Hepatic stellate cell (primary cell): ENCODE measurements at places on chromosomes 5 and 9.

- DNase-seq = no peak
Measured at GRCh38 chr5:73668486-73669111, 42.6 kb downstream of the ARHGEF28 start.

GRCh38 chr5:72558383-72558782, 51.2 kb upstream of the ZNF366 start:
- DNase-seq = no peak

- no peak for DNase-seq
Measured at GRCh38 chr9:108473209-108474112, 382.3 kb downstream of the ACTL7B start.

DNA sequence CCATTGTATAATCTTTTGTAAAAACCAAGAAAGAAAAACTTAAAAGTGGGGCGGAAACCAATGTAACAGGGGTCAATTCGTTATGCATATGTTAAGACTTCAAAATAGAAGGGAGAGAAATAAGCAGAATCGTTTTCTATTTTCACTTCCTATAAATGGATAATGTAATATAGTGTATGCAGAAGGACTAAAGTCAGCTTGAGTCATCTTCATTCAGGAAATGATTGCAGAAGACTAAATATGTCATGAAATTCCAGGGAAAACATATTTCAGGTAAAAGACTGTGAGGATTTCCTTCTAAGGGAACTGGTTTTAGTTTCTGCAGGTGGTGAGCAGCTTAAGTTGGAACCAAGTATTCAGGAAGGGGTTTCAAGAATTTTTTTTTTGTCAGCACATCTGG, 753.3 kb downstream of the IRX1 start:
- DNase-seq = no peak

DNA sequence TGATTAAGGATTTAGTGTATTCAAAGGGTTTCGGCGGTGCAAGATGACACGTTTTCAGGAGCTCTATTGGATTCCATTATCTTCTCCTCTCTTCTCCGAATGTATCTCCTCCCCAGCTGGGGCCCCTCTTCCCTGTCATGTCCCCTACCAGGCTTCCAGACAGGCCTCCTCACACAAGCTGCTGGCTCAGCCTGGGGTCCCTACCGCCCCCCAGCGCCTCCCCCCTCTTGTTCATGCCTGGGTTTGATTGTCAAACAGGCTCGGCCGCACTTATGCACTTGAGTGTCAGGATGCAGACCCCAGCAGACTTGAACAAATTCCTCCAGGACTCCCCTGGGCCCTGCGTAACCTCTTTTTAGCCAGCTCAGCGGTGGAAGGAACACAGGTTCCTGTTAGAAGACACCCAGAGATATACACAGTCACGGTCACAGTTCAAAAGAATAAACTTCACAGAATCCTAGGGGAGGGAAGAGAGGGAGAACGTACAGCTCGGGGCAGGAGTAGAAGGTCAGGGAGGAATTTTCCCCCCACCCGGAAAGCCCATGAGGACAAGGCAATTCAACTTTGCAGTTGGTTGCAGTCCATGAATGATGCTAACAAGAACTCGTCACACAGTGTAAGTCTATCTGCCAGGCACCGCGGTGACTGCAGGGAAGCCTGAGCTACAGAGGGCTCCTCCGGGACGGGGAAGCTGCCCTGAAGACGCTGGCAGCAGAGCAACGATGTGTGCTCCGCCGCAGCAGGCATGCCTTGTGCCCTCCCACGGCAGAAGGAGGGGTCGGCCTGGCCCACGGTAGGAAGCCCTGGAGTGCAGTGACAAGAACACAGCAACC, 560.0 kb downstream of the BNC2 start:
- no peak for DNase-seq

DNA sequence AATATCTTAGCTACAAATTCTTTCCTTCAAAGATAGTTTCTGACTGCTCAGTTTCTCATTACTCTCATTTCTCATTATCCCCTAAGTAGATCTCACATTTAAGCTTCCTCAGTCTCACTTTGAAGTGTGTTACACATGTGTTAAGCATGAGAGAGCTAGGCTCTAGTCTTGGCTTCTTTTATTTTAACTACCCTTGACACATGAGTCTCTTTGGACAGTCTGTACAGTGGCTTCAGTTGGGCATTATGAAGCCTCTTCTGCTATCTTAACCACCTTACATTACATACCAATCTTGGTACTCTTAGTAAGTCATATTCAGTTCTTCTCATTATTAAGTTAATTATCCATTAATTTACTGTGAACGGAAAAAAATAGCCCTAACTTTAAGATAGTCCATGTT, 232.5 kb downstream of the FBXL17 start:
- no peak for DNase-seq

- no peak for DNase-seq
Measured at GRCh38 chr5:112732131-112732530, 5.6 kb upstream of the APC start.

DNA sequence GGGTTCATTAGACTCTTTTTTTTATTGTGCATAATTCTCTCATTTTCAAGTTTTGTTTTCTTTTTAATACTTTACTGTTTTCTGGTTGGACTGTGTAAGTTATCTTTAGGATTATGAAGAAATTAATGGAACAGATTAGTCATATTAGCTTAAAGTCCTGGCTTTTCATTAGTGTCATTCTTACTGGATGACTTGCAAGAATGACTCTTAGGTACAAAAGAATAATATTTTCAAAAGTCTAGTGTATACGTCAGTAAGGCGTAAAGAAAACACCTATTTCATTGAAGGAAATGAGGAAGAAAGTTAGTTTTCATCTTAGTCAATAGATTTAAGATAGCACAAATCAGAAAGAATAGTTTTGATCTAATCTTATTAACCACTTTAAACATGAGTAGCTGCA, 20.4 kb downstream of the UHRF2 start:
- DNase-seq = no peak

- DNase-seq = peak; percentile 69
Measured at GRCh38 chr9:114163517-114163951, 8.2 kb downstream of the COL27A1 start.

DNA sequence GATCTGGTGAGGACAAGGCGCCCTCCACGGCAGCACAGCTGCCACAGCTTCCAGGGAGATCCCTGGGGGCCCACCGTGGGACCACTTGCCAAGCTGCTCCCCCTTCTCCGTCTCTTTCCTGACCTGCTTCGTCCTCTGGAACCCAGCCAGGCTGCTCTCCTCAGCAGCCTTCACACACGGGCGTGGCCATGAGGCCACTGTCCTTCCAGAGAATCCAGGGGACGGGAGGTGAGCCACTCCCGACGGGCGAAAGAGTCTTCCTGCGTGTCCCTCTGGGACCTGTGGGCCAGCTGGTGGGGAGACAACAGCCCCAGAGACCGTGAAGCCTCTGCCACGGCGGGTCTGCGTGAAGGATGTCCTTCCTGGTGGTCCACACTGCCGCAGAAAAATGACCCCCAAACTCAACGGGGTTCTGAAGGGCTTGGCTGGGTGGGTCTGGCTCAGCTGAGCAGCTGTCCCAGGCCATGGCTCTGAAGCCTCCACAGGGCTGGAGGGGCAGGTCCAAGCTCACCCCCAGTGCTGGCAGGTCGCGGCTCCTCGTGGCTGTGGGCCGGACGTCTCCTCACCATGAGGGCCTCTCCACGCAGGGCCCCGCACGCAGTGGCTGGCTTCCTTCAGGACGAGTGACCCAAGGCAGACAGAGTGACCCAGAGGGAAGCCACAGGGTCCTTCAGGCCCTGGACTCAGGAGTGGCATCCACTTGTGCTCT, 47.4 kb upstream of the NKD2 start:
- DNase-seq = no peak

DNA sequence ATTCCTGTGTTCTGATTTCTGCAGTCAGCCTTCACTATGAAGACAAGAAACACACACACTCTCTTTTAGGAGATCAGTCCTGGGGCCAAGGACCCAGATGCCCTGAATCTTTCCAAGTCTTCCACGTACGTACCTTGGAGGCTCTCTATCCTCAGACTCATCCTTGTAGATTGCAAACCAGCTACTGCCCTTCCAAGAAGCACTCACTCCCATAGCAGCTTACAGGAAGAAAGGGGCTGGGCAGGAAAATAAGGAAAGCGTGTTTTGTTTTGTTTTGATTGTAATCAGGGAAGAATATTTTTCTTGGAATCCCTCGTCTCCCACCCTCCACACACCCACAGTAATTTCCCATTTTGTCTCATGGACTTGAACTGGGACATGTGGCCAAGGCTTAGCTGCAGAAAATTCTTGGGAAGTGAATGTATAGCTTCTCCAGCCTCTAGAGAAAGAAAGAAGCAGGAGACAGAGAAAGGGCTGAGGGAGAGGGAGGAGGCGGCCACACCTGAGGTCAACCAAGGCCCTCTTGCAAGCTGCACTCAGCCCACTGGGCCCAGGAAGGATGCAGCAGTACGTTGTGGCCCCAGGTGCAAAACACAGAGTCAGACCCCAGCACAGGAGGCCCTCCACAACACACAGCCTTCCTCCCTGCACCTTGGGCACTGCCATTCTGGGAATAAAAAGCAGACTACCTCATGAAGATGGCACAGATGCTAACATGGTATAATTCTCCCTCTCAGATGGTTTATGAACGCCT, 29.9 kb downstream of the IRX2 start:
- DNase-seq = no peak

- DNase-seq = no peak
Measured at GRCh38 chr5:138762110-138762509, 8.9 kb downstream of the CTNNA1 start.

GRCh38 chr5:176490301-176490700, 42.1 kb downstream of the FAF2 start:
- DNase-seq = no peak

GRCh38 chr5:122844910-122845228, 544 bp upstream of the SNX24 start:
- DNase-seq = no peak

DNA sequence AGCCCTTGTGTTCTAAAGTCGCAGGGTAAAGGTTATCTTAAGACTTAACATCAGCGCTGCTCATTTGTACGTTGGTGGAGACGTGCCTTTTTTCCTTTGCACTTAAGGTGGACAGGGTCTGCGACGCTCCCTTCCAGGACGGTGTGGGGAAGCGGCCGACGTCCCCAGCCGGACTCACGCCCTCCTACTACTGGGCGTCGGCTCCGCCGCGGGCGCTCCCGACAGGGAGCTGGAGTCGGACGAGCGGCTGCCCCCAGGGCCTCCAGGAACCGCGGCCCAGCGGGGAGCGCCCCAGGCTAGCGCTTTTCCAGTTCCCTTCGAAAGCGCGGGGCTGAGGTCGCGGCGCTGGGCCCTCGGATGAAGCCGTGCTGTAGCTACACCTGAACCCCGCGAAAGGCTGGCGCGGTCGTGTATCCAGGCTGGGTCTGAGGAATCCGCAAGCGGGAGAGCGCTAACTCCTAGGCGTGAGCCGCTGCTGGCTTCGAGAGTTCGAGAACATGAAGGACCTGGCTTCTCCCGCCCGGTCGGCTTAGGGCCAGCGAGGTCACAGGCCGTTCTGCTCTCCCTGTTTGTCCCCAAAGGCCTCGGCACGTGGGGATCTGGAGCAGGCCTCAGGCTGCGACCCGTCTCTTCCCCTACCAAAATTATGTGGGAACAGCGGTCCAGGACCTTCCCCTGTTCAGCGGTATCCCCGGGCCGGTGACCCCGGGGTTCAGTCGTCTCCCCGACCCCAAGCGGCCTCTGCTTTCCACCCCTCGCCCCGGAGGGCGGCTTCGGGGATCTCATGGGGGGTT, 3.8 kb upstream of the DMRT3 start:
- DNase-seq = no peak

GRCh38 chr5:10725636-10726035, 35.4 kb downstream of the DAP start:
- no peak for DNase-seq

DNA sequence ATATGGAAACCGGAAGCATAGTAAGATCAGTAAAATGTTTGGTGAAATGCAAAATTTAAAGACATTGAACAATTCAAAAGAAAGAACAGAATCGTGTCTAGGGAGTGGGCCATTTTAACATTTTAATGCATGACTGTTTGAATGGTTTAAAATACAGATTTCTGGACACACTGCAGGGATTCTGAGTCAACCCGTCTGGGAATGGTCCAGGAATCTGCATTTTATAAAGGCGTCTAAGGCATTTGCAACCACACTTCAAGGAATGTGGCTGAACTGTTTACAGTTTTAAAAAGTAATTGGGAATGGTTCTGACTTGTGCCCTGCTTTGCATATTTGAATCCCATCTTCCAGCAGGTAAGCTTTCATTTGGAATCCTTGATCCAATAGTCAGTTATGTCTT, 811.7 kb upstream of the WWC1 start:
- no peak for DNase-seq

DNA sequence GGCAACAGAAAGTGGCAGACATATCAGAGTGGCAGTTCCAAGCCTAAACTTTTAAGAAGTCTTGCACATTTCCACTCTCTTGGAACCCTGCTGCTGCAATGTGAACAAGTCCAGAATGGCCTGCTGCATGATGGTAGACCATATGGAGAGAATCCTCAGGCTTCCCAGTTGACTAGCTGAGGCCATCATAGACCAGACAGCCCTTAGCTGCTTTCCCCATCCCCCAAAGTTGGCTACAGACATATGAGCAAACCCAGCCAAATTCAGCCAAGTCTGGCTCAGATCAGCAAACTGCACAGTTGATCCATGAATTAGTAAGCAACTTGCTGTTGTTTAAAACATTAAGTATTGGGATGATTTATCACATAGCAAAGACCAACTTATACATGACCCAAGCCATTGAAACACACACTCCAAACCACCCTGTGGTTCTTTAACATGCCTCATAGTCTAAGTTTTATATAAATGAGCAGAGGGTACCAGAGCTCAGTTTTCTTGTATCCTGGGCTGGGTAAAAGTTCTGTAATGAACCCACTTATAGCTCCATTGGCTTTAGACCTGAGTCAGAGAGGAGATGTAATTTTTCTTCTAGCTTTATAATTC, 19.9 kb downstream of the PPP3R2 start:
- DNase-seq = no peak
